ENCODE measurements at places on chromosomes 1 and 21.

DNA sequence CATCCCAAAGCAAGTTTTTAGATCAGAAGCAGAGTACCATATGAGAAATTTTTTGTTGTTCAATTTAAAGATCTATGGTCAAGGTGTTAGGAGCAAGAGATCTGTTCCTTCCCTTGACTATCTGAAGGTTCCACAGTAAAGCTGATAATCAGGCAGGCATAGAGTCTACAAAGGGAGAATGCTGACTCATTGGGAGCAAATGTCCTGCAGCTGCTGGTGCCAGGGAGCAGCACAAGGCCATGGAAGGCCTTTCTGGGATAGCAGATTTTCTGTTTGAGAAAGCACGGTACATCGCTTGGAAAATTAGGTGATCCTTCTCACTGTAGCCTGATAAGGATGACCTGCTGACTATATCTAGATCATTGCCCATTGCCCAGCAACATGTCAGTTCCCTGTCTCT, 210.1 kb upstream of the C1orf87 start:
- DNase-seq, result no peak

DNA sequence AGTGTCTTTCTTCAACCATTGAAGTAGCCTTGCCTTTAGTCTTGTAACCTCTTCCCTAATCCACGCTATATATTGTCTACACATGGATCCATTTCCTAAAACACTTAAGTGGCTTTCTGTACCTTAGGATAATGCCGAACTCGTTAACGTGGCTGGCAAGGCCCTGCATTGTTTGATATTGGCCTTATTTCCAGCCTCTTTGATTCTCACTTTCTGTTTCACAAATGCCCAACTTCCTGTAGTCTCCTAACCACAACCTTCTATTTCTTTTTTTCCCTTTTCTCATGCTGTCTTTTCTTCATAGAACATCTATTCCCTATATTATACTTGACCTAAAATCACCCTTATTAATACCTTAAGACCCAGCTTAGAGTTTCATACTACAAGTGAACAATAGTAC, 536.0 kb downstream of the LMO4 start:
- no peak for DNase-seq

GRCh38 chr1:115726161-115726560, 42.4 kb downstream of the CASQ2 start:
- no peak for DNase-seq

GRCh38 chr1:208825300-208825699, 581.1 kb upstream of the PLXNA2 start:
- DNase-seq, result no peak

DNA sequence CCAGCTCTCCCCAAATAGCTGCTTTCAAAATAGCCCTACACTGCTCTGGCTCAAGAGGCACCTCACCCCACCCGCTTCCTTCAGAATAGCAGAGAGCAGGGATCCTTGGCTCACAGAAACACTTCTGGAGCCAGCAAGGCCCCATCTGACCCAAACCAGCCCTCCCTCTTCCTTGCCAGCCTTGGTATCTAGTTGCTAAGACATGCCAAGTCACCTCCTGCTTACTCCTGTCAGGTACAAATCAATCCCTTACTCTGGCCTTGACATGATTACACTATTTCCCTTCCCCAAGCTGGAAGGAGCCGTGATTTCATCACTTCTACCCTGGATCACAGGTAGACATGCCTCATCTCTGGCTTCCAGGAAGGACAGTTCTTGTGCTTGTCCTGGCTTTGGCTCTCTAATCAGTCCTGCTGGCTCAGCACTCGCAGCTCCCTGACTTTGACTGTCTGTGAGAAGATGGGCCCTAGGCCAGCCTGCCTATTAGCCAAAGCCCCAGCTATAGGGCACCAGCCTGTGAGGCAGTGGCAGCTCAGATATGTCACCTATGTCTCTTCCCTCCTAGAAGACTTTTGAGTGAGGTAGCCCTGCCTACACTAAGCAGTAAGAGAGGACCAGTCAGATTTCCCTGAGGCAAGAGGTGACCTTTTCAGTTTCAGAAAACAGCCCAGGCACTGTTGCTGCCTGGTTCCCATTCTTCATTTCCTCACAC, 8.9 kb upstream of the MUTYH start:
- no peak for DNase-seq

DNA sequence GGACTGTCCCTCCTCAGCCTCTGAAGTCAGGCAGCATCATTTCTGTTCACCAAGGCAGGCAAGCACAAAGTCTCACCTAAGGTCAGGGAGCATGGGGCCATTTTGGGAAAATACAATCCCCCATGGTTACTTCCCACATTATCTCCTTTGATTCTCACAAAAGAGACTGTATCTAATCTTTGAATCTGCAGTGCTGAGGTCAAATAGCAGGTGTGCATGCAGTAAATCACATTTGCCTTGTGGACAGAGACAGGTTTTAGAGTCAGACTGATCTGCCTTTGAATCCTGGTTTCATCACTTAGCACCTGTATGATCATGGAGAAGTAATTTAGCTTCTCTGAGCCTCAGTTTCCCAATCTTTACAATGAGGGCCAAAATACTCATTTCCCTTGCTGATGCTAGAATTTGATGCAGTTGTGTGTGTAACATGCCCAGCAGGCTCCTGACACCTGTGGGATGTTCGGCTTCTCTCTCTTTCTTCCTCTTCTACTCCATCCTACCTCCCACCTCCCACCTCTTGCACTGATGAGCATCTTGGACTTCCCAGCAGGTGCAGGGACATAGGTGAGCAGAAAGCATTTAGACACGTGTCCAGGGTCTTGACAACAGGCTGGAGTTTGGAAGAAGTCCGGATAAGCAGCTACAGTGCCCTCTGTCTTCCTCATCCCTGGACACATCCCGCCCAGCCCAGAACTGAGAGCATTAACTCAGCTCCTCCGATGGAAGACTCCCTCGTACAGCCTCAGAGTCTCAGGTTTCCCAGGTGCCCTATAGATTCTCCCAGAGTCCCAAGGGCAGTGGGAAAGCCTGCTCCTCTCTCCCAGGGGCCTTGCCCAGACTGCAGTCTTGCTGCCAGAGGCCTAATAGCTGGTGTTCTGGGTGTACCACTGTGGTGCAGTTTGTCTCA, 18.9 kb downstream of the NENF start:
- DNase-seq, result no peak

- DNase-seq, result no peak
Observed at GRCh38 chr1:94693435-94693834, 126.7 kb upstream of the SLC44A3 start.

DNA sequence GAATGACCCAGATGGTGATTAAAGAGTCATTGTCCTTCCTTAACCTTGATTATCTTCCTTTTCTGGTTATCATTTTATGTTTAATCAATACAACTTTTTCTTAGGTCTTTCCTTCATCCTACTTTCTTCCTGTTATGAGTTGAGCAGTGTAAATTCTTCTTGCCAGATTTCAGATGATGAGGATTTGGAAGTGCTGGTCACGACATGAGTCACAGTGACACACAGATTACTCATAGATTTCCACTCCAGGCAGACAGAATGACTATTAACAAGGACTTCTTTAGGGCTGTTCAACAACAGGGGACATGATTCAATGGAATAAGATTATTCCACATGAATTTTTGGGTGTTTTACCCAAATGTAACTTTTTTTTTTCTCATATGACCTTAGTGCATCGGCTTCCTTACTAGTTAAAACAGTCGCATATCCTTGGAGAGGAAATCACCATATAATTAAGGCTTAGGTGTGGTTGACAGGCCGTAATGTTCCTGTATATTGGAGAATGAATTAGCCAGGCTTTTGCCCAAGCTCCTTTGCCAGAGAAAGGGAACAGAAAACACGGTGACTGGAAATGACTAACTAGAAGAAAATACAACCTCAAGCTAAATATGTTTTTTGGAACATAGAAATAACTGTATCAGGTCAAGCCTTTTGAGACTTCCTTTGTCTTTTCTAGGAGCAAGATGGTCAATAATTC, 44.2 kb downstream of the PRRX1 start:
- DNase-seq, result no peak

DNA sequence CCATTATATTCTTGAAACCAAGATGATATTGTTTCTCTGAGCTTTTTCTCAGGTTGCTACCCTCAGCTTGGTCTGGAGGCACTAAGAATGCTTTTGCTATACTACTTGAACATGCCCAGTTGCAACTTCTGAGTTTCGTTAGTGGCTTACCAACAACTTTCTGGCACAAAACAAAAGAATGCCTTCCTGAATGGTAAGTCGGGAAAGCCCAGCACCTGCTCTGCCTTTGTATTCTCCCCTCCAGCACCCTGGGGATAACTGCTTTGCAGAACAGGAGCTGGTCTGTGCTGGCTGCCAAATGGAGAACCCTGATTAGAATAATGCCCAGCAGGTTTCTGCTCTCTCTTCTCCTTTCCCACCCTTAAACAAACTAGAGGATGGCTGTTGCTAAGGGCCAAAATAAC, 149.3 kb downstream of the TGFB2 start:
- DNase-seq, result no peak

GRCh38 chr1:37513795-37514349, 694 bp downstream of the MEAF6 start:
- DNase-seq, result peak; percentile 20

- no peak for DNase-seq
Observed at GRCh38 chr1:3466366-3467075, 12.1 kb downstream of the ARHGEF16 start.

GRCh38 chr1:94515296-94515947, 26.1 kb downstream of the F3 start:
- DNase-seq, result no peak

GRCh38 chr1:199404191-199404590, 623.3 kb upstream of the NR5A2 start:
- no peak for DNase-seq
